ENCODE measurements at places on chromosomes 7 and 10.

DNA sequence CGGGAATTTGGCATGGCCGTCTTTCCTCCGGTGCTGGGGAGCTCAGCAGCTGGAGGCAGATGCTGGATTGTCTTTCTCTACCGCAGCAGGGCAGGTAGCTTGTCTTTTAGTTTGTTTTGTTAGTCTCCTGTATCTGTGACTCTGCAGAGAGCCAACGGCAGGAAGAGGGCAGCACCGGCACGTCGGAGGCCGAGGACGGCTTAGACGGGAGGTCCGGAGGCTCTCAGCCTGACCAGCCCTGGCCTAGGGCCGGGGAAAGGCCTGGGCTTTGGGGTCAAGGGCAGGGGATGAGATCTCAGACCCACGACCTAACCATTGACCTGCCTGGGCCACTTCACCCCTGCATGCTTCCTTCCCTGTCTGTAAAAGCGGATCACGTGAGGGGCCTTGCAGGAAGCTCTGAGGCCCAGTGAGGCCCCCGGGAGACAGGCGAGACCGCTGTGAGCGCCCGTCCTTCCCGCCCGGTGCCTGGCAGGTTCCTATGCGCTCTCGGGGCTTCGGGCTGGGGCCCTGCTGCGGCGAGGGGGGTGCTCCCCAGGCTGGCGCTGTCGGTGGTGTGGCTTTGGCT, 72.7 kb downstream of the LHPP start:
- DNase-seq: no peak

- no peak for DNase-seq
Measured at GRCh38 chr10:118409295-118409694, 67.2 kb upstream of the FAM204A start.

GRCh38 chr10:31101123-31101522, 69.5 kb upstream of the ZNF438 start:
- DNase-seq: no peak

- DNase-seq: no peak
Measured at GRCh38 chr7:35467456-35467978, 213.6 kb upstream of the TBX20 start.

- no peak for DNase-seq
Measured at GRCh38 chr10:86538547-86538946, 17.0 kb upstream of the WAPL start.

DNA sequence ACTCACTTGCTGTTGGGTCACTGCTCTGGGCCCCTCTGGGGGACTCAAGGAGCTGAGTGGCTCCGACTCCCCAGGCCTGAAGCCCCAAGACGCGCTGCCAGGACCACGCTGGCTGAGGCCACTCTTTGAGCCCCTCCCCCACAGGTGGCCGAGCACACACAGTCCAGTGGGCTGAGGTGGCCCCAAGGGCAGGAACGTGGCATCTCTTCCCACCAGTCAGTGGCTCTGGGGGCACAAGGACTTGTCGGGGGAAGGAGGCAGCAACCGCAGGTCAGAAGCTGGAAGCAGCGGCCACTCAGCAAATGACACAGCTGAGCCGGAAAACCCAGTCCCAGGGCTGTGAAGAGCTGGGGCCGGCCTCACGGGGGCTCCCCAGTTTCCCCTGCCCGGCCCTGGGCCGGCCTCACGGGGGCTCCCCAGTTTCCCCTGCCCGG, 24.1 kb downstream of the GRIFIN start:
- no peak for DNase-seq

GRCh38 chr10:4267086-4267773, 482.2 kb upstream of the KLF6 start:
- no peak for DNase-seq

All from activated CD8-positive, alpha-beta memory T cell treated with anti-CD3 and anti-CD28 coated beads for 1 hour (primary cell).